Left hindlimb (tissue), 1 donor: ENCODE measurements at places on chromosomes 13 and 19.
A peak's percentile ranks its signal among the peaks of the same experiment; 100 is the strongest.

DNA sequence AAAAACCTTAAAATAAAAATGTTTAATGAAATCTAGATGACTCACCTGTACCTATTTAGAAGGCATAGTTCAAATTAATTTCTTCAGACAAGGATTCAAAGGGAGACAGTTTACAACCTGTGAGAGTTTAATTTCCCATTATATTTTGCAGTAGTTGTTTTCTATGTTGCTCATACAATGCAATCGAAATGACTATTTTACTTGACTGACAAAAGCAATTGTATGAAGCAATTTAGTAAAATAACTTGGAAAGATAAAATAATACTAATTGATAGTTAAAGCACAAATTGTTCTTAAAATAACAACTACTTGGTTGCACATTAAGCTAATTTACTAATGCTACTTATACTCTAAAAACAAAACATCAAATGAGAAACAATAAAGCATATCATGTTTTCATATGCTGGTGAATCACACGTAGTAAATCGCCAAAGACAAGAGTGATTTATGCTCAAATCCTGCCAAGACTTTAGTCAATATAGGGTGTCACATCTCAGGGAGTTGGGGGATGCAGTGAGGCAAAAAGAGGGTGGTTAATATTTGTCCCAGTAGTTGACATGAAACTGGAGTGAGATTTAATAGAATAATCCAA is 6.4 kb downstream of the DACH1 start:
- DNase-seq: no peak

- no peak for DNase-seq
Measured at GRCh38 chr19:38559428-38560401, 58.0 kb downstream of the MAP4K1 start.

GRCh38 chr19:50432221-50433028 is at the start of gene MYBPC2:
TSS of gene MYBPC2 (plus strand) at chr19:50432892. CDS start at chr19:50432954, 62 bp downstream.
- DNase-seq: peak; percentile 71

DNA sequence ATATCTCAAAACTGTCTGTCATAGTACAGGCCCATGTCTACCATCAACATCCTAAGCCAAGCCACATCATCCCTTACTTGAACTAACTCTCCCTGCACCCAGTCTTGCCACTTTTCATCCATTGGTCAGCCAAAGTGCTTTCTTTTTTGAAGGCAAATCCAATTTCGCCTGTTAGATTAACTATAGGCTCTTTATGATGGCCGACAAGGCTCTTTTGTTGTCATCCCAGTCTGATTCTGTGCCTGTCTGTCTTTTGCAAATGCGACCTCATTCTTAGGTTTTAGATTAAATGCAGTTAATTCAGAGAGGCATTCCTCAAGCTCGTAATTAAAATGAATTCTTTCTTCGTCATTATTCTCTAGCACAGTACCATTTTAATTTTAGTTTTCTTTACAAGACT is 148.3 kb downstream of the HS6ST3 start:
- no peak for DNase-seq

DNA sequence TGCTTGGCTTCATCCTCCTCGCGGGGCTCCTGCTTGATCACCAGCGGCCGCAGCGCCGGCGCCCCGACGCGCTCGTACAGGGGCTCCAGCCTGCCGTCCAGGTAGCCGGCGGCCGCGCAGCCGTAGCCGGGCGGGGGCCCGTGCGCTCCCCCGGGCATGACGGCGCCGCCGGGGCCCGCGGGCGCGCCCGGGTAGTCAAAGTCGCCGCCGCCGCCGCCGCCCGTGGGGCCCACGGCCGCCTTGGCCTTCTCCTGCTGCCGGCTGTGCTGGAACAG is 497 bp downstream of the CEBPA start:
- DNase-seq: no peak

DNA sequence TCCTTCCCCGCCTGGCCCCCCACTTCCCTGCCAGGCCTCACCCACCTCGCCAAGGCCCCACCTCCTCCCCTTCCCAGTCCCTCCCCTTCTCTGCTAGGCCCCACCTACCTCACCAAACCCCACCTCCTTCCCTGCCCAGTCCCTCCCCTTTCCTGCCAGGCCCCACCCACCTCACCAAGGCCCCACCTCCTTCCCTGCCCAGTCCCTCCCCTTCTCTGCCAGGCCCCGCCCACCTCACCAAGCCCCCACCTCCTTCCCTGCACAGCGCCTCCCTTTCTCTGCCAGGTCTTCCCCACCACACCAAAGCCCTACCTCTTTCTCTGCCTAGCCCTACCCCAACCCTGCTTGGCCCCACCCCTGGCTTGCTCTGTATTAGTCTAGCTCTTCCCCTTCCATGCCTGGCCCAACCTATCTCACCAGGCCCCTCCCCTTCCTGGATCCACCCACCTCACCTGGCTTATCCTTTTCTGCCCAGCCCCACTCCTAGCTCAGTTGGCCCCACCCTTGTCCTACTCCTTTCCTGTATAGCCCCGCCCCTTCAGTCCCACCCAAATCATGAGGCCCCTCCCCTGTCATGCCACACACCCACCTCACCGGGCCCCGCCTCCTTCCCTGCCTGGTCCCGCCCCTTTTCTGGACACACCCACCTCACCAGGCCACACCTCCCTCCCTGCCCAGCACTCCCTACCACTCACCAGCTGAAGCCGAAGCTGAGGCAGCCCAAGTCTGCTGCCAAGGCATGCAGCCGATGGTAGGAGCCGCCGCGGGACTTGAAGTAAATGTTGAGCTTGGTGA is 16.2 kb downstream of the CERS1 start:
- peak; percentile 40 for DNase-seq

- no peak for DNase-seq
Measured at GRCh38 chr13:41660411-41660810, 203.1 kb downstream of the RGCC start.

- no peak for DNase-seq
Measured at GRCh38 chr13:41111454-41111853, 21.1 kb downstream of the KBTBD6 start.

DNA sequence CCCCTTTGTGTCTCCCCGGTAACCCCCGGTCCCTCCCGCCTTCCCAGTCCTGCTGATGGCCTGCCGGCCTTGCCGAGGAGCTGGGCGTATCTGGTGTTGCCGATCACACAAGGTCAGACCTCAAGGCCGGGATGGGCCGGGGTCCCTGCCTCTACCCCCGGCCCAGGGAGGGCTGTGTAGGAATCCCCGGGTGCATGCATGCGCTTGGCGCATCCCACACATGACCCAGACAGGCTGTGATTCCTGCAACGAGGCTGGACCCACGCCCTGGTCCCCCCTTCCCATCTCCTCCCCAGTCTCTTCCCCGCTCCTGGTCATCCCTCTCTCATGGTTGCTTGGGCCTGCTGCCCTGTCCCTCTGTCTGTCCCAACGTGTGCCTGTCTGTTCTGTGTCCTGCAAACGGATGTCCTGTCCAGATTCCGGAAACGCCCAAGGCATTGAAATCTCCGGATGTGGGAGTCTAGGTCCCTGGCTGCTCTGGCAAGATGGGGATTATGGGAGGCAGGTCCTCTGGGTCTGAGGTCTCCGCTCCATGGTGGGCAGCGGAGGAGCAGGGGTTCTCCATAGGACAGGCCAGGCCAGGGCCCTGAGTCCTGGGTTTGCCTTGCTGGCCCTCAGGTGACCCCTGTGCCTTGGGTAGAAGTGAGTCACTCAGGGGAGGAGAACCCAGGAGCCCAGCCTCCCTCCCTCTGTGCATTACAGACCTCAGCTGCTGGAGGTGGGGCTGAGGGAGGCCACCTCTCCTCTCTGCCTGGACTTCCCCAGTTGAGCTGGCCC is 1.6 kb downstream of the PKN1 start:
- no peak for DNase-seq

GRCh38 chr19:4124638-4125037 is 716 bp upstream of the MAP2K2 start:
- no peak for DNase-seq

GRCh38 chr19:46142294-46142693 is 5.7 kb upstream of the IGFL2 start:
- DNase-seq: no peak

GRCh38 chr13:98171900-98172589 is 5.0 kb downstream of the RNF113B start:
- peak; percentile 60 for DNase-seq
